Parietal lobe (tissue), 2 donors: ENCODE measurements at places on chromosomes 1 and 21. TPM values are rescaled to one million over a fixed set of nuclear protein-coding genes. Genes with fewer than 3 reads are reported as not detected.

PLA2G2F gene
- not detected for total RNA-seq

AMY1B gene
- not detected for total RNA-seq

KRTAP19-1 gene
- not detected for total RNA-seq

PTGS2 gene
- total RNA-seq = 0.94 TPM

GUCA2A gene
- not detected for total RNA-seq
